ENCODE measurements at places on chromosomes 5 and 9.

GRCh38 chr5:11012295-11012694 is 251.3 kb upstream of the DAP start:
- no peak for DNase-seq

GRCh38 chr5:143304836-143305475 is 98.5 kb downstream of the NR3C1 start:
- DNase-seq = no peak

GRCh38 chr5:107388141-107388861 is 282.4 kb downstream of the EFNA5 start:
- DNase-seq = peak; percentile 91

GRCh38 chr5:133848341-133848811 is 120.0 kb downstream of the C5orf15 start:
- no peak for DNase-seq

DNA sequence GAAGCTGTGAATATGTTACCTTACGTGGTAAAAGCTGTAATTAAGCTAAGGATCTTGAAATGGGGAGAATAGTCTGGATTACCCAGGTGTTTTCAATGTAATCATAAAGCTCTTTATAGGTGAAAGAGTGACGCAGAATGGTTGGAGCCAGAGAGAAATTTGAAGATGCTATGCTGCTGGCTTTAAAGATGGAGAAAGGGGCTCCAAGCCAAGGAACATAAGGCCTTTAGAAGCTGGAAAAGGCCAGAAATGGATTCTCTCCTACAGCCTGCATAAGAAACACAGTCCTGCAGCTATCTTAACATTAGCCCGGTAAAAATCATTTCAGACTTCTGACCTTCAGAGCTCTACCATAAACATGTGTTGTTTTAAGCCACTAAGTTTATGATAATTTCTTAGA is 243.3 kb upstream of the VLDLR start:
- DNase-seq = no peak

DNA sequence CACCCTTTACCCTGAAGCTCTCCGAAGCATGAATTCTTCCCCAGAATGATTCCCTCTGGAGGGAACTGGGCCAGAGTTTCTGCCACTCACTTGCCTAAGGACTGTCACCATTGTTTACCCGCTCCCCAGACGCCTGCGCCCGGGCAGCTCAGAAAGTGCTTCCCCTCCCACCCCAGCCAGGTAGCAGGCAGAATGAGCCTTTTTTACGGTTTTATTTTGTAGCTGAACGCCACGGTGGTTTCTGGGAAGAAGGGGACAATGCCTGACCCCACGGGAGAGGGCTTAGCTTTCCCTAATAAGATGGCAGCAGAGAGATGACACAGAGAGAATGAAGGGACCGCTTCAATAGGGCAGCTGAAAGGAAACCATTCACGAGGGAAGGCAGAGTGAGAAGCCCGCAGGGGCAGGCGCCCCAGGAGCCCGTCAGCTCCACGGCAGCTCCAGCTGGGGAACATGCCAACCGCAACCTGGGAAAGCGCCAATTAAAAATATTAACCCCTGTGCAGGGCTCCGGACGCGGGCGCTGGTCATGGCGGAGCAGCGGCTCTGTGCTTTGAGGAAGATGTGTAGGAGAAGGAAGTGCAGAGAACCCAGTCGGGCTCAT is 20.4 kb upstream of the NTNG2 start:
- no peak for DNase-seq

DNA sequence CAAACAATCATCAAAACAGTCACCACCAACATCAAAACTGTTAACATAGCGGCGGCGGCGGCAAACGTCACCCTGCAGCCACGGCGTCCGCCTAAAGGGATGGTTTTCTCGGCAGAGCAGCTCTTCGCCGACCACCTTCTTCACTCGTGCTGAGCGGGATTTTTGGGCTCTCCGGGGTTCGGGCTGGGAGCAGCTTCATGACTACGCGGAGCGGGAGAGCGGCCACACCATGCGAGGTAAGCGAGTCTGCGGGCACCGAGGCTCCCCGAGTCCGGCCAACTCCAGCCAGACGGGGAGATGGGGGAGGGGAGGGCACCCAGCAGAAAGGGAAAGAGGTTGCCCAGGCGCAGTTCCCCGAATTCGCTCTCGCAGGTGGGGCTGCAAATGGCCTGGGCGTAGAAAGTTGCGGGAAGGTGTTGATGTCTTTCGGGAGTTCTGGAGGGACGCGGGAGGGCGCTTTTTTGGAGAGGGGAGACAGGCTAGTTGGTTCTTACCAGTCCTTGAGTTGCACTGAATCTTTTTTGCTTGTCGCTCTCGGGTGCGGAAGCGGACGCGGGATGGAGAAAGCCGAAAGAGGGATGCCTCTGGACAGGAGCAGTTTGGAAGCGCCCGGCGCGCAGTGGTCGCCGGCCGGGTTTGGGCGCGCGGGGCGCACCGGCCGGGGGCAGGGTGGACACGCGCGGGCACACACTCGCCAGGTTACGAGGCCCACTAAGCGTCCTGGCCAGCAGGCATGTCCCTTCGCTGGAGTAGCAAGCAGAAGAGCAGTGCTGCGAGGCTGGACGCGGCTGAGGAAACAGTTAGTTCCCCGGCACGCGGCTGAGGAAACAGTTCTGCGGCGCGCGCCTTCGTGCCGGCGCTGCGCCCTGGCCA is 849 bp downstream of the RORB start:
- peak; percentile 10 for DNase-seq

- no peak for DNase-seq
Measured at GRCh38 chr9:29648601-29649000, 2075.3 kb upstream of the C9orf72 start.

DNA sequence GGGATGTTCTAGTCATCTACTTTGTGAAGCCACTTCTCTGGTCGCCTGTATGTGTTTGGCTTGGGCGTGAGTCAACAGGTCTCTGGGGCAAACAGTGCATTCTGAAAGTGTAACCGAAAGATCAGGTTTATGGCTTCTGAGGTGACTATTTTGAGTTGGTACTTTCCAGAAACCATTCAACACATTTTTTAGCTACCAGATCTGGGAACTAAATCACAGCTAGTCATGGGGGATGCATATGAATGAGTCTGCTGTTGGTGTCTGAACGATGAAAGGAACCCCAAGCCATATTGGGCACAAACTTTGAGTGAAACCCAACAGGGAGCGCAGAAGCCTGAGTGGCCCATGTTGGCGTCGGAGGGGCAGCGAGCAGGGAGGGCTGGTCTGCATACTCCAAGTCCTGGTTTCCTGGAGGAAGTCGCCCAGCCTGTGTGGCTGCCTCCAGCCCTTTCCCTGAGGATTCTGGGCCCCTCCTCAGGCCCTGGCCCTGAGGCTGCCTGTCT is 35.3 kb downstream of the UBE2QL1 start:
- no peak for DNase-seq

DNA sequence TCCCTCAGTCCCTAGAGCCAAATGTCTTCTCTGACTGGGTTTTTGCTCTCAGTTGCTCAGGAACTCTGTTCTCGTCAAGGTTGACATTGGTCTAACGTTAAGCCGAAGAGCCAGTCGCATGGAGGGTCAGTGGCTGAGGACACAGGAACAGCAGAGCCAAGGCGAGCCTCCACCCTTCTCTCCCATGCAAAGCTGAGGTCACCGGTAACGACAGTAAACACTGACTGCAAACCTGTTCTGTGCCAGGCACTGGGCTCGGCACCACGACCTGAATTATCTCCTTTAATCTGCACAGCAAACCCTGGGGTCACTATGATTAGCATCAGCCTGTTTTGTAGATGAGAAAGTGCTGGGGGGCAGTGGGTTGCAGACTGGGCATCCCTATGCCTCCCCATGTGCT is 171.0 kb downstream of the COL23A1 start:
- DNase-seq = no peak

- peak; percentile 16 for DNase-seq
Measured at GRCh38 chr5:10424124-10424731, 17.5 kb upstream of the ROPN1L start.

- no peak for DNase-seq
Measured at GRCh38 chr9:105331160-105331559, 86.7 kb downstream of the SLC44A1 start.

- DNase-seq = peak; percentile 82
Measured at GRCh38 chr5:78677777-78678668, 29.5 kb upstream of the LHFPL2 start.

DNA sequence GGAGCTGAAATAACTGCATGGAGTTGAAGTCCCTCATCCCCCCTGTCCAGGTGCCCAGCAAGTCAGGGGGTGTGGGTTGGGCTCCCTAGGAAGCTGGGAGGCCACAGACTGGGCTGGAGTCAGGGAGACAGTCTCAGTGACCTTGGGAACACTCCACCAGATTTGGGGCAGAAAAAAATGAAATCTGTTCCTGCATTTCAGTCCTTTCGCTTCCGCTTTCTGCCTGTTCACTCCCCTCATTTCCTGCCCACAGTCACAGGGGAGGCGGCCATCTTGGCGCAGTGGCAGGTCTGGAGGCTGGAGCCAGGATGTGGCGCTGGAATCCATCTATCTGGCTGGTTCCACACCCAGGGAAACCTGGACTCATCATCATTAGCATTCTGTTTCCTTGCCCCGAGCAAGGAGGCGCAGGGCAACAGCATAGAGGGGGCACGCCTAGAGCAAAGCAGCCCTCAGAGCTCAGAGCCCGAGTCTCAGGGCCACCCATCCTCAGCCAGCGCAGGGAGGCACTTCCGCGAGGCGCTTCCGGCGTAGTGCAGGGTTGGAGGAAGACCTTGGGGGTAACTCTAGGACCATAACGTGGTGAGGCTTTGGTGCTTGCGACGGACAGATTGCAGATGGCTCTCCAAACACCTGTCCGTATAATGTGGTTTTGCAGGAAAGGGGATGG is 86.2 kb upstream of the HSPA9 start:
- no peak for DNase-seq

- no peak for DNase-seq
Measured at GRCh38 chr9:101705135-101705661, 33.2 kb downstream of the GRIN3A start.

DNA sequence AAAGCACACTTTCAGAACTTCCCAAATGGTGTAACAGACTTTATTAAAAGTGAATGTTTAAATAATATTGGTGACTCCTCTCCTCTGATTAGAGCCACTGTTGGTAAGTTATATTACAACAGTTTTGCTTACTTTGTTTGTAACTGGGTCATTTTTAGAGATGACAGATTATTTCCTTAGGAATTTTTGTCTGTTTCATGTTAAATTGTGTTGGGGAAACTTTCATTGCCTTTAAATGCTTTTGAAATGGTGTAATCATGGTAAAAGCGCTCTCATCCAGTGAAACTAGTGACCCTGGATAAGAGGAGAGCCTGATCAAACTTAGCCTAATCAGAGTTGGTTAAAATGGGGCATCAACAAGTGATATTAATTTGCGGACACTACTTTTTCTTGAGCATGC is 39.4 kb downstream of the TNPO1 start:
- no peak for DNase-seq

DNA sequence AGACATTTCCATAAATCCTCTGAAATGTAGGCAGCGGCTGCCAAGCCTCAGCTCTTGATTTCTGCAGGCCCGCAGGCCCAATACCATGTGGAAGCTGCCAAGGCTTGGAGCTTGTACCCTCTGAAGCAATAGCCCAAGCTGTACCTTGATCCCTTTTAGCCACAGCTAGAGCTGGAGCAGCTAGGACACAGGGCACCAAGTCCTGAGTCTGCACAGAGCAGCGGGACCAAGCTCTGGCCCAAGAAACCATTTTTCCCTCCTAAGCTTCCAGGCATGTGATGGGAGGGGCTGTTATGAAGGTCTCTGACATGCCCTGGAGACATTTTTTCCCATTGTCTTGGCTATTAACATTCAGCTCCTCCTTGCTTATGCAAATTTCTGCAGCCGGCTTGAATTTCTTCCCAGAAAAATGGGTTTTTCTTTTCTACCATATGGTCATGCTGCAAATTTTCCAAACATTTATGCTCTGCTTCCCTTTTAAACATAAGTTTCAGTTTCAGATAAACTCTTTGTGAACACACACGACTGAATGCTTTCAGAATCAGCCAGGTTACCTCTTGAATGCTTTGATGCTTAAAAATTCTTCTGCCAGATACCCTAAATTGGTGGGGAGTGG is 14.4 kb upstream of the ZFR start:
- peak; percentile 12 for DNase-seq

- no peak for DNase-seq
Measured at GRCh38 chr5:125836256-125836655, 587.0 kb upstream of the GRAMD2B start.

- DNase-seq = no peak
Measured at GRCh38 chr9:6444128-6444527, 31.1 kb downstream of the UHRF2 start.

GRCh38 chr9:129901993-129902739 is 66.9 kb downstream of the USP20 start:
- no peak for DNase-seq

- DNase-seq = no peak
Measured at GRCh38 chr5:6176102-6176693, 202.1 kb downstream of the MED10 start.

- DNase-seq = no peak
Measured at GRCh38 chr5:52043137-52043536, 659.9 kb downstream of the ISL1 start.

DNA sequence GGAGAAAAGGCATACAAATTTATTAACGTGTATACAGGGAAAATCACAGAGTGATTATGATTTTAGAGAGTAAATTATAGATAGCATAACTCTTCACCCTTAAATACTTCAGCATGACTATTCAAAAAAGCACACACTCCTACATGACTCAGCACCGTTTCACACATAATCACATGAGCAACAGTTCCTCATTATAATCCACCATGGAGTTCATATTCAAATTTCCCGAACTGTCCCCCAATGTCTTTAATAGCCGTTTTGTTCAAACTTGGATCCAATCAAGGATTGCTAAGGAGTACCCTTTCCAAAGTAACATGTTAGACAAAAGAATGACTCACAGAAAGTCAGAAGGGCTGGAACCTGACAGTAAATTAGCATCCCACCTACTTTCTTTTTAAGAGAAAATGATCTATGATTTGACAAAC is 32.1 kb downstream of the RAPGEF1 start:
- peak; percentile 81 for DNase-seq

DNA sequence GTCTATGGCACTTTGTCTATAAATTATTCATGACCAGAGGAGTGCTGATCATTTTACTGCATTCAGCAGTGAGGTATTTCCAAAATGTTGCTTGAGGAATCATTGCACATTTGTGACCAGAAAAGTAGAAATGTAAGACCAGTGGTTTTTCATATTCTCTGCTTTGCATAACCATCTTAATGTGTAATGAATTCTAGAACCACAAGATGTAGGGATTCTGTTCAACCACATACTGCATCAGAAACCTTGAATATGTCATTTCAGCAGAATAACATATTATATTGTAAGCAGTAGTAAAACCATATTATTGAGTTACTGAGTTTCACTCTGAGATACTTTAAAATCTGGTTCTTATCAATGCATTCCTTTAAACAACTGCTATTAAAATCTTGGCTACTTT is 1243.4 kb downstream of the MAT2B start:
- DNase-seq = no peak

Data from foreskin fibroblast (primary cell).